ENCODE measurements at places on chromosomes 7 and 10.

DNA sequence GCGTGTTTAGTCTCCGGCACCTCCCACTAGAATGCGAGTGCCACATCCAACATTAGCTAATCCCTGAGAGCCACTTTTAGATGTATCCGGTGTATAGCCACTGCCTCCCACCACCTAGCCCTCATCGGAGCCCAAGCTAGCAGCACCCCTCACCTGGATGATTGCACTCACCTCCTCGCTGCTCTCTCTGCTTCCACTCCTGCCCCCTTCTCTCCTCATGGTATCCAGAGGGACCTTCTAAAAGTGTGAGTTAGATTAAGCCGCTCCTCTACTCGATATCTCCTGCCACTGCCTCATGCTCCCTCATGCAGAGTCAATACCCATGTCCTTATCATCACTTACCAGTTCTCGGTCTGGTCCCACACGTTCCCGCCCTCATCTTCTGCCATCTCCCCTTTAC is 125.3 kb downstream of the RAB11FIP2 start:
- no peak for DNase-seq

DNA sequence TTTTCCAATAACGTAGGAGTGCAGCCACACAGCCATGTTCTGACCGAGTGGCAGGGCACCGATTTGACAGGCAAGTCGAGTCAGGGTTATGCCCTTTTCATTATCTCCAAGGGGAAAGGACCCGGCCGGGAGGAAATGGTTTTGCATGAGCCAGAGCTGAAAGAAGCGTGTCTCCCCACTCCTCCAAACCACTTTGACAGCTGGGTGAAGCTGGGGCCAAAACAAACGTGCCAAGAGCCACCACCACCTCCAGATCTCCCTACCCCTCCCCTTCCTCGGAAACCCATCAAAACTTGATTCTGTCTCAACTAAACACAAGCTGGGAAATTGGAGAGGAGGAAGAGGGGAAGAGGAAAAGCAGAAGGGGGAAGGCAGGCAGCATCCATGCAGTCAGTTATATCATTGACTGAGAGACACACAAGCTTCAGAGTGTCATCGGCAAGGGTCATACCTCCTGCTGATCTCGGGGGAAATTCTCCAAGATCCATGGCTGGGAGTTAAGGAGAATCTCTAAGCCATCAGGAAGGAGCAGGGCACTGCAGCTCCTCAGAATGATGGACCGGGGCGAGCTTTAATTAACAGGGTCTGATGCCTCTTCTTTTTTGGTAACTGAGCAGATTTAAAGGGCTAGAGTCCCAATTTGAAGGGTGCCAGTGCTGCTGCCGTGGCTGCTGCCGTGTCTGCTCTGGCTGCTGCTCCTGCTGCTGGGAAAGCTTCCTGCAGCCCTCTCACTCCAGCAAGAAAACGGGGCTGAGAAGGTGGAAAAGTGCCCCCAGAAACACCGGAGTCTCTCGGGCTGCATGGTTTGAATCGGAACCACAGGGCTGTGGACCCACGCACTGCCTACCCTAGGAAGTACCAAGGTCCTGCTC is 34.7 kb upstream of the CALN1 start:
- DNase-seq = no peak

DNA sequence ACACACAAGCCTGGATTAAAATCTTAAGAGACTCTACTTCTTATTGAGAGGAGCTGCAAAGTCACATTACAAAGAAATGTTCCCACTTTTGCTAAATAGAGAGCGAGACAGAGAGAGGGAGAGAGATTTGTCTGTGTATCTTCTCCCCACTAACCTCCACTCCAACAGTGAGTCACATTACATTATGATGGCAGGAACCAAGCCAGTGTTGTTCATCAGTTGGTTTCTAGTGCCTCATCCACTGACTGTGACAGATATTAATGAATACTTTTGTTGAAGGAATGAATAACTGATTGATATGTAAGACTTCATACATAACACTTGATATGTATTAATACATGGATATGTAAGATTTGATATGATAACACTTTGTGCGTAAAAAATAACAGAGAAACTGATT is 258.2 kb upstream of the SORCS1 start:
- no peak for DNase-seq

GRCh38 chr10:3094609-3095036 is 27.3 kb downstream of the PFKP start:
- no peak for DNase-seq

DNA sequence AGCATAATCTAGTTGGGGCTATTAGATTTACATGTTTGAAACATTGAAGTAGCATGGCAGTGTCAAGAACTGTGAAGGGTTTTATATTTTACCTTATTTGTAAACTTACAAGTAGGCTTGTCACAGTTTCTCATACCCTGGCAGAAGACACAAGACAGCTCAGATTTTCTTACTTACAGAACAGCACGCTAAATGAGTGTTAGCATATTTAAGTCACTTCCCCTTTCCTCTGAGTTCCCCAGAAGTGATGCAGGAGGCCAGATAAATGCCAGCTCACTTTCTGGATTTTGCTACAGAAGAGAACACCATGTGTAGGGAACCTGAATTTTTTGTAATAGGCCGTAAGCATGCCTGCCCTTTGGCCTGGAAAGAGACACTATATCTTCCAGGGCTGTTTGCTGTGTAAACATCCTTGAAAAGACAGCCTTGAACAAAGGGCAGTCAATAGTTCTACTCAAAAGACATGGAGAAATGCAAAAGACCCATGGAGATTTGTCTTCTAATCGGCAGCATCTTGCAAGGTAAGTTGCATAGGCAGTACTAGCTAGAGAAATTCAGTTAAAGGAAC is 279.1 kb downstream of the PHF14 start:
- DNase-seq = no peak

DNA sequence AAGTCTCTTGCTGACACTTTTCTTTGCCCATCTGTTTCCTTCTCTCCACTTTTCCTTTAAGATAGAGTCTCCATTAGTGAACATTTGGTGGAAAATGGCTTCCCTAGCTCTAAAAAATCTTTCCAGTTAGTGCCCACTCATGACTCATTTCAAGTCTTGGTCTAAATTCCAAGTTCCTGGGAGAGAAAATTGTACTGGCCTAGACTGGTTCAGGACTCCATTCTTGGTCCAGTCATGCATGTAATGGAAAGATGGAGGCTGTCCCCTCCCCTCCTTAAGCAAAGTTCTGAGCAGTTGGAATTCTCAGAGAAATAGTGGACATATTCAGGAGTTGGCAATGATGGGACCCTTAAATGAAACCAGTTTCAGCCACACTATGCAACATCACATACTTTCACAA is 3.8 kb upstream of the ALDH18A1 start:
- DNase-seq = no peak

DNA sequence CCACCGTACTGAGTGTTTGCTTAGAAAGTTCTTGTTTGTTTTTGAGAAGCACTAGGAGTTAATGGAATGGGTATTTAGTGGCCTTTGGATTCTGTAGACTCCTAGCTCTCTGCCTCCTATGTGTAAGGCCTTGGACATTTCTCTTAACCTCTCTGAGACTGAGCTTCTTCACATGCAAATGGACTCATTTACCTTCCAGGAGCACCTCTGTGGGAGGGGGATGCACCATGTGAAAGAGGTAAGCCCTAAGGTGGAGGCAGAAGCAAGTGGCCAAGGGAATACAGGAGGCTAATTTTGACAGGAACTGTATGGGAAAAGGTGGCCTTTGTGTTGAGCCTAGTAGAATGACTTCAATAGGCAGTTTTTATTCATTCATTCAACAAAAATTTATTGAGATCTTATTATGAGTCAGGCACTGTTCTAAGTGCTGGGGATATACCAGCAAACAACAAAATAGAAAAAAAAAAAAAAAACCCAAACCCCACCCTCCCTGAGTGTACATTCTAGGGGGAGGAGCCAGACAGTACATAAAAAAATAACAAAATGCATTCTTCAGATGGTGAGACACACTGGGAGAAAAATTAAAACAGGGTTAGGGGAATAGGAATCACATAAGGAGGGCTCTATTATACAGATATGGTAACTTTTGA is 9.2 kb upstream of the EPHA1 start:
- DNase-seq = no peak

GRCh38 chr7:145276118-145276517 is 440.3 kb upstream of the TPK1 start:
- no peak for DNase-seq

GRCh38 chr7:128358233-128358632 is 3.3 kb downstream of the PRRT4 start:
- DNase-seq = no peak

GRCh38 chr7:71348821-71349681 is 217.1 kb downstream of the GALNT17 start:
- no peak for DNase-seq

DNA sequence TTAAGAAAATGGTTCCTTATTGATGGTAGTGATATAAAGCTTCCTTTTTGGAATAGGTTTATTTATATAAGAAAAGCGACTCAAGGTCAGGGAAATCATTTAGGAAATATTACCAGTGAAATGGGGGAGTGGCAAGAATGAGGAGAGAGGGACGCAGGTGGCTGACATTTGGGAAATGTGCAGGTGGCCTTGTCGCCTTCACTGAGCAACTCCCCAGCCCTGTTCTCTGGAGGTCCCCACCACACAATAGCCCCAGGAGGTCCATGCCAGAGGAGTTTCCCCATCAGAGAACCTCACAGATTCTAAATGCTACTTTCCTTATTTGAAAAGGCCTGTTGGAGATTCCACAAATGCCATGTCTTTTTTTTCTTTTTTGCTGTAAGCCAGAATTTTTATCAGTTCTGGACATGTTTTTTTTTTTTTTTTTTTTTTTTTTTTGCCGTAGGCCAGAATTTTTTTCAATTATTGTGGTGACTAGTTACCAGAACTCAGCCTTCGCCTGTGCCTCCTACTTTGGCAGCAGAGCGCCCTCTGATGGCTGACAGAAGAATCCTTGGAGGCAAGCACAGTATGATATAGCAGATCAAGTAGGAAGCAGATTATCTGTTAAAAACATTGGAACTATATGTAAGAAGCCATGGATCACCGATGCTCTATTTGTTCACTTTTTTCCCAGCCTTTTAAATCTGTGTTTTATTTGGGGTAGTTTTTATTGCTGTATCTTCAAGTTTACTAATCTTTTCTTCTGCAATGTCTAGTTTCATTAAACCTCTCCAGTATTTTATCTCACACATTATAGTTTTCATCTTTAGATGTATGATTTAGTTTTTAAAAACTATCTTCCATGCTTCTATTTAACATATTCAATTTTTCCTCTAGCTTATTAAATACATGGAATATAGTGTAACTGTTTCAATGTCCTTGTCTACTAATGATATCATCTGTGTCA is 18.6 kb downstream of the OPALIN start:
- DNase-seq = peak; percentile 65

GRCh38 chr7:31935124-31936054 is 134.8 kb downstream of the PDE1C start:
- DNase-seq = no peak

DNA sequence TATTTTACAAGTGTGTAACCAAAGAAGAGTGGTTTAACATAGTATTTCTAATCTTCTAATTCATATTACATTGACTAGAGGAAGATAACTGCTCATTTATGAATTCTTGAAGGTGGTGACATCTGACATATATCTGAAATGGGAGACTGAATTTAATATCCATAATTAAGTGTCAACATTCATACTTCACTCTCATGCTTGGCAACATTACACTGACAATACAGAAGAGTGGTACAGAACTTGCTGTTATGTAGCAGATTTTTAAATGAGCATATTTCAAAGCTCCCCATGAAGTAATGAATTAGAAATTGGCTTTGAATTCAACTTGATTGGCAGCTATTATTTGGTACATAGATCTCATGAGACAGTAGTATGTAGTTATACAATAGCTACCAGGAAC is 125.8 kb upstream of the POT1 start:
- DNase-seq = no peak

DNA sequence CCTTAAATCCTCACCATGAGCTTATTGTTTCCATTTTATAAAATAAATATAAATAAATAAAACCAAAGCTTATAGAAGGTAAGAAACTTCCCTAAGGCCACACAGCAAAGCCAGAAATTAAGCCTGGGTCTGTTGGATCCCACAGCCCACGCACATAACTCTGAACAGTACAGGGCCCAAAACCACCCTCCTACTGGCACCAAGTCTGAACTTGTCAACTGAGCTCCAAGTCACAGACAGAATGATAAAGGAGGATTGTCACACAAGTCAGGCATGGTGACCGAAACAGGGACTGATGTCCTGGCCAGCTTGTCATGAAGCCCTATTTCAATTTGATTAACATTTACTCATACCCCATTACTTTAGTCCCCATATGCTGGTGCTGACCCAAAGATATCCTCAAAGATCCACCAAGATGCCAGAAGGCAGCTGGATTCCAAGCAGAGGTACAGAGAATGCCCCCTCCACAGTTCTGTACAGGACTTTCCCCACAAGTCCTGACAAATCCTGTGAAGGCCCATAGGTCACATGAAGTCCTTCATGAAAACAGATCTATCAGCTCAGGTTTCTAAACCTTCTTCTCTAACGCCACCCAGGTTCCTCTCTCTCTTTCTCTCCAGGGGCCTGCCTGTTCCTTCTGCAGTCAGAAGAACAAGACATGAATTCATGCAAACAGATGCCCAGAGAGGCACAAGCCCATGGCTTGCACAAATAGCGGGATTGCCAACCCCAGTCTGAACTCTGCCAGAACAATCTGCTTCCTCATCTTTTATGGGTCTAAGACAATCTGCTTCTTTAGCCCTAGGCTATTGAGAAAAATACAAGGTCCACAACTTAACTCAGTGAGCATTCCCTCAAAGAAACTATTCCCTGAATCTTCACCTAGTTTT is 60.9 kb downstream of the GLI3 start:
- no peak for DNase-seq

DNA sequence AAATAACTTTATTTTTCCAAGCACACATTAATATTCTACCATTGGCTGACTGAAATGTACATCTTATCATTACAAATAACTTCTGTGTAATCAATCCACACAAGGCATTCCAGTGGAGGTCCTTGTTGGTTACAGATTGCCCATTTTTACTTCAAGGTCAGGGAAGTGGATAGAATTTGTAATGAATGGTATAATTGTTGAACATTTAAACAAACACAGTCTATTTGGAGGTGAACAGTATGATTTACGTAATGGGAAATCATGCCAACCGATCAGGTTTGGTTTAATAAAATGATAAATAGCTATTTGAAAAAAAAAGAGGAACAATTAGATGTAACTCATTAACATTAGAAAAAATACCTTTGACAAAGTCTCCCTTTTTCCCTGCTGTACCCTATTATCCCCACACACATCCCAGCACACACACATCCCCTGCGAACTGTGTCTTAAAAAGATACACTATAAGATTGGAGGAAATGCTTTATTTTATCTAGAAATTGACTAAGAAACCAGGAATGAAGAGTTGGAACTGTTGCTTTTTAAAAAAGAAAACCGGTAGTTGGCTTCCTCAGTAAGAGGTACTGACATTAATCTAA is 19.0 kb upstream of the ASZ1 start:
- DNase-seq = no peak

DNA sequence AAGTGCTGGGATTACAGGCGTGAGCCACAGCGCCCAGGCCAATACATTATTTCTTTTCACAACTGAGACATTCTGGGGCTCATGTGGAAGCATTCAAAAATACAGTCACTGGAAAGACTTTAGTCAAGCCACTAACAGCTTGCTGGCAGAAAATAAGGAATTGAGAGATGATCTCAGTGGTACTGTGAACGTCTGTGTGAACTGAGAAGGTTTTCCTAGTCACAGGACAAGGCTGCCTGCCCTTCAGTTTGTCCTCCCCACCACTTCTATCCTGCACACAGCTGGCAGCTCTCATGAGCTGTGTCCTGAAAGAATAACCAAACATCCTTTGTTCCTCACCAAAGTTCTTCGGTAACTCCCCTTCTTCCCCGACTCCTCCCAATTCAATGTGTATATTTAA is 31.3 kb upstream of the ITGA8 start:
- no peak for DNase-seq

Measured in activated naive CD4-positive, alpha-beta T cell treated with anti-CD3 and anti-CD28 coated beads, Interleukin-2, amount 50 U/mL, for 16 hours (primary cell).